ENCODE measurements at places on chromosomes 7 and 10. TPM values are rescaled to one million over a fixed set of nuclear protein-coding genes. Genes with fewer than 3 reads are reported as not detected.
A peak's percentile ranks its signal among the peaks of the same experiment; 100 is the strongest.

The ZNF25 gene
- polyA plus RNA-seq, result 9.5 TPM

The PHKG1 gene
- 2.1 TPM for polyA plus RNA-seq

The SYNPO2L gene
- 2.3 TPM for polyA plus RNA-seq

The FAM25A gene
- polyA plus RNA-seq, result not detected

The ZNF716 gene
- polyA plus RNA-seq, result 0.24 TPM

The PNLIPRP1 gene
- polyA plus RNA-seq, result 0.33 TPM

The HMX2 gene
- not detected for polyA plus RNA-seq

The INPP5A gene
- polyA plus RNA-seq, result 54.1 TPM

The PRSS37 gene
- 54.7 TPM for polyA plus RNA-seq

The ADAM12 gene
- 2.8 TPM for polyA plus RNA-seq

The DMBT1 gene
- polyA plus RNA-seq, result 2.7 TPM

DNA sequence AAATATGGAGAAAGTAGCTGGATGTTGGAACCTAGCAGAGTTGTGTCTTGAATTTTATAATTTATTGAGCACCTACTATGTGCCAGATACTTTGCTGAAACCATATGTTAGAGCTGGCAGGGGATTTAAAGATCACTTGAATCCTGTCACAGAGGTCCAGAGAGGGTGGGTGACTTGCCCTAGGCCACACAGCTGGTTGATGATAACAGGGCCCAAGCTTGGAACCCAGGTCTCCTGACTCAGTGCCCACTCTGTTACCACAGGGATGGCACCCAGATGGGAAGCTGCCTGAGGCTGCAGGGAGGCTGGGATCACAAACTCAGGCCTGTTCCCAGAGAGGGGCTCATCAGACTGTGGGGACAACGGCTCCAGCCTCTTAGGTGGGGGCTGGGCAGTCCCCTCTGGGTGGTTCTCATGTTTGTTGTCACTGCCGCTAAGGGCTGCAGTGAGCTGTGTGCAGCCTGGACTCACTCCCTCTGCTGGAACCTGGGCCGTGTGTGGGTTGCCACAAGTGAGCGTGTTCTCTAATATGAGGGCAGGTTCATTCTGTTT, 18.6 kb downstream of the GOLGA7B start:
- DNase-seq, result no peak

DNA sequence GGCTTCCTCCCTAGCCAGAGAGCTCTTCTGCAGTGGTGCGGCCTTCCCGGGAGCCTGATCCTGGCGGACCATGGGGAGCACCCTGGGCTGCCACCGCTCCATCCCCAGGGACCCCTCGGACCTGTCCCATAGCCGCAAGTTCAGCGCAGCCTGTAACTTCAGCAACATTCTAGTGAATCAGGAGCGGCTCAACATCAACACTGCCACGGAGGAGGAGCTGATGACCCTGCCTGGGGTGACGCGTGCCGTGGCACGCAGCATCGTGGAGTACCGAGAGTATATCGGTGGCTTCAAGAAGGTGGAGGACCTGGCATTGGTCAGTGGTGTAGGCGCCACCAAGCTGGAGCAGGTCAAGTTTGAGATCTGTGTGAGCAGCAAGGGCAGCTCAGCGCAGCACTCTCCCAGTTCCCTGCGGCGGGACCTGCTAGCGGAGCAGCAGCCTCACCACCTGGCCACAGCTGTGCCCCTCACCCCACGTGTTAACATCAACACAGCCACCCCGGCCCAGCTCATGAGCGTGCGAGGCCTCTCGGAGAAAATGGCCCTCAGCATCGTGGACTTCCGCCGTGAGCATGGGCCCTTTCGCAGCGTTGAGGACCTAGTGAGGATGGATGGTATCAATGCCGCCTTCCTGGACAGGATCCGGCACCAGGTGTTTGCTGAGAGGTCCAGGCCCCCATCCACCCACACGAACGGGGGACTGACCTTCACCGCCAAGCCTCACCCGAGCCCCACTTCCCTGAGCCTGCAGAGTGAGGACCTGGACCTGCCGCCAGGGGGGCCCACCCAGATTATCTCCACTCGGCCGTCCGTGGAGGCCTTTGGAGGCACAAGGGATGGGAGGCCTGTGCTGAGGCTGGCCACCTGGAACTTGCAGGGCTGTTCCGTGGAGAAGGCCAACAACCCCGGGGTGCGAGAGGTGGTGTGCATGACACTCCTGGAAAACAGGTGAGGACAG, 1.5 kb downstream of the EEPD1 start:
- DNase-seq, result no peak

DNA sequence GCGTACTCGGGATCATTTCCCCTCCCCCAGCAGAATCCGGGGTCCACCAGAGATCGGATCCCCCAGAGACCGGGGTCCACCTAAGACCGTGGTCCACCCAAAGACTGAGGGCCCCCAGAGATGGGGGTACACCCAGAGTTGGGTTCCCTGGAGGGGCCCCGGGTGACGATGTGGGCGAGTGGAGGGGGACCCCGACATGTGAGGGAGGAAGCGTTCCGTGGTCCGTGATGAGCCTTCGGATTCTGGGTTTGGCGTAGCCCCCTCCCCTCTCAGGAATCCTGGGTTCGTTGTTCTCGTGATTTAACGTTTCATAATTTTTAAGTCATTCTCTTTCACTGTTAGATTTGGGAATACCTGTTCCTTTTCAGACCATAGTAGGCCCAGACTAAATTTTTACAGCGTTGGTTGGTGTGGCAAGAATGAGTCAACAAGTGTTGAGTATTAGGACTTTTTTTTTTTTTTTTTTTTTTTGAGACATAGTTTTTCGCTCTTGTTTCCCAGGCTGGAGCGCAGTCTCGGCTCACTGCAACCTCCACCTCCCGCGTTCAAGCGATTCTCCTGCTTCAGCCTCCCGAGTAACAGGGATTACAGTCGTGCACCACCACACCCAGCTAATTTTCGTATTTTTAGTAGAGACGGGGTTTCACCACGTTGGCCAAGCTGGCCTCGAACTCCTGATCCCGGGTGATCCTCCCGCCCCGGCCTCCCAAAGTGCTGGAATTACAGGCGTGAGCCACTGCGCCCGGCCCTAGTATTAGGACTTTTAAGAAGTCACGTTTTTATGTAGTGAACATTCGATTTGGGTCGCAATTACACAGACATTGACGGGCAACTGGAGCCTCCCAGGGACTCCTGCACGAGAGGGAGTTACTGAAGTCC, 672 bp downstream of the GTPBP4 start:
- no peak for DNase-seq

DNA sequence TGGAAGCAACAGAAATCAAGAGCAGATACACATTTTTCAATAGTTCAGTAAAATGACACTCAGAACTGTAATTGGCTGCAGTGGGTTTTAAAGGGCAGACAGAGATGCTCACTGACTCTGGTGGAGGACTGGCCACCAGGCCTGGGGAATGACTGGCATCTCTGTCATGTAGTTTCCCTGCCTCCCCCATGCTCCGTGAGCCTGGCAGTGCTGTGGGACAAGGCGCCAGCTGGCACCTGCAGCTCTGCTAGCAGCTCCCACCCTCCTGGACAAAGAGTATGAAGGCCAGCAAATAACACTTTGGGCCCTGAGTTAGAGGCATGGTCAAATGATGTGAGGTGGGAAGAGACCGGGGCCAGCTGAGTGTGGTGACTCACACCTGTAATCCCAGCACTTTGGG, 15.0 kb downstream of the TSPAN33 start:
- no peak for DNase-seq

GRCh38 chr10:100790761-100791208, 45.4 kb downstream of the PAX2 start:
- DNase-seq, result peak; percentile 27

DNA sequence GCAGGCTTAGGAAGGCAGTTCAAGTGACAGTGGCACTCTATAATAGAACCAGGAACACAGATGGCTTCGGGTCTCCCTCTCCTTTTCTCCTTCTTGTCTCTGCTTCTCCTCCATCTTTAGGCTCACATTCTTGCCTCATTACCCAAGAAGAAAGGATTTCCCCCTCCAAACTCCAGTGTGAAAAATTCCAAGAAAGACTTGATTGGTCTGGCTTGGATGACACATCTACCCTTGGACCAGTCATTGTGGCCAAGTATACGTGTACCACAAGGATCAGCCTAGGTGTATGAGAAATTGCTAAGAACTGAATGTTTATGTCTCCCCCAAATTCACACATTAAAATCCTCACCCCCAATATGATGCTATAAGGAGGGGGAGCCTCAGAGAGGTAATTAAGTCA, 53.9 kb downstream of the PRTFDC1 start:
- DNase-seq, result no peak

GRCh38 chr10:96532523-96532922, 18.8 kb upstream of the TLL2 start:
- DNase-seq, result no peak

GRCh38 chr10:131358741-131359442, 47.4 kb upstream of the TCERG1L start:
- DNase-seq, result no peak

DNA sequence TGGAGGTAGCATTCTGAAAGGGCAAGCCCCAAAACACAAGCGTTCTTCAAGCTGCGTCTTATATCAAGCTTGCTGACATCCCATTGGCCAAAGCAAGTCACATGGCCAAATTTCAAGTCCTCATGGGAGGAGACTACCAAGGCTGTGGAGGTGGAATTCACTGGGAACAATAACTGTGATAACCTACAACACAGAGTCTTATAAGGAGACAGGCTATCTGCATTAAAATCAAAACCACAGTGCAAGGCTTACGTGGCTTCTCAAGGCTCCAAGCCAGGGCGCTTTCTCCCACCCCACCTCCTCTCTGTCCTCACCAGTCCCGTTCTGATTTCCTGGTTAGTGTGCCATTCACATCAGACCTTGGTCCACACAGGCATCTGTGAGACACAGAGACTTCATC, 39.4 kb downstream of the ADRB1 start:
- DNase-seq, result peak; percentile 54

DNA sequence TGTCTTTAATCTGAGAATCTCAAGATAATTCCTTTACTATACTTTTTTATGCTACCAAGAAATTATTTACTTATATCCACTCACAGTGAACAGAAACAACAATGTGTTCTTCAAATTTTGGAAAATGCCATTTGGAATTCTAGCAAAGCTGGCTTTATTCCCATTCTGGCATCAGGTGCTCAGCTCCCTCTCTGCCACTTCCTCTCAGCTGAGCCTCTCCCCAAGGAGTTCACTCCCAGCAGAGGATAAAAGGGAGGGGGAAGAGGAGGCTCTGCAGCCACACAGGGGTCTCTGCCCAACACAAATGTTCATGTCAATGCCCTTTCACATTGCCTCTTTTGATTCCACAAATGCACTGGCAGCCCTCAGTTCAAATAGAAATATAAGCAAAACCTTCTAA, 116.9 kb downstream of the CPEB3 start:
- DNase-seq, result no peak

- no peak for DNase-seq
Observed at GRCh38 chr10:478471-479245, 210.8 kb downstream of the DIP2C start.

GRCh38 chr7:155660758-155661093, 16.3 kb downstream of the RBM33 start:
- no peak for DNase-seq

GRCh38 chr7:14552060-14552459, 350.5 kb downstream of the DGKB start:
- DNase-seq, result no peak

GRCh38 chr10:16957038-16957437, 139.8 kb upstream of the RSU1 start:
- no peak for DNase-seq

DNA sequence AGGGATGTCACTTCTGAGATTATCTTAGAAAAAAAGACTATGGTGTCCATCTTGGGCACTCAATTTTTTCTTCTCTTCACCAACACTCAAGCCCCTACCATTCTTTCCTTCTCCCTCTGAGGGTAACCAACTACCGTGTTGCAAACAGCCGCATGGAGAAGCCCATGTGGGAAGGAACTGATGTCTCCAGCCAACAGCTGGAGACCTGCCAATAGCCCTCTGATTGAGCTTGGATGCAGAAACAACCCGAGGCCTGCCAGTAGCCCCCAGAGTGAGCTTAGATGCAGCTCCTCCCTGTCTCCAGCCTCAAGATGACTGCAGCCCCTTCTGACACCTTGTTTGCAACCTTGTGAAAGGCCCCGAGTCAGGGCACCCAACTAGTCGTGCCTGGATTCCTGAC, 36.4 kb upstream of the CHCHD3 start:
- DNase-seq, result no peak

GRCh38 chr10:49178489-49179471, 9.4 kb downstream of the TMEM273 start:
- DNase-seq, result no peak

DNA sequence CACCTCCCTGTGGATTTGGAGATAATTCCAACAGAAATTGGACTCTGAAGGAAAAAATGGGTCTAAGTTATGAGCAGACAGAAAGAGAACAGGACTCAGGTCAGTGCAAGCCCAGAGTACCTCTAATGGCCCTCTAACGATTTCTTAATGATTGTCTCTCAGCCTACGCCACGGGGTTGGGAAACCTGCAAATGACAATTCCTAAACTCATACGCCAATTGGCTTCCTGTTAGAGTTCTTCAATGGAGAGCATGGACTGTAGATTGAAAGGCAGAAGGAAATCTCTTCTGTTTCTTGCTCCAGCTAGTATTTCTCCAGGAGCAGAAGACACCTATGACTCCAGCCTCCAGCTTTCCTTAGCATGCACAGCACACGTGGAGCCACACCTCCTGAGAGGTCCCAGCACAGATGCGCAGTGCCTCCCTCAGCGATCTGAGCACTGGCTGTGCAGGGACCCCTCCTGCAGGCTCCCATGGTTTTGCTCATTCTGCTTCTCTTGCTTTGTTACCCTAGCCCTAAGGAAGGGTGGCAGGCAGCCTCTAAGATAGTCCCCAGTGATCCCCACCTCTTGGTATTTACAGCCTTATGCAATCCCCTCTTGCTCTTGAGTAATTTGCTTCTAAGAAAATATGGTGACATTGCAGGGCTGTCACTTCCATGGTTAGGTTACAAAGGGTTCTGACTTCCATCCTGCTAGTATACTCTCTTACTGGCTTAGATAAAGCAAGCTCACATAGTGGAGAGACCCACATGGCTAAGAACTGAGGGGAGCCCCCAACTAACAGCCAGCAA, 30.1 kb downstream of the DENND11 start:
- DNase-seq, result no peak

GRCh38 chr10:10976652-10977051, 41.0 kb upstream of the CELF2 start:
- DNase-seq, result no peak

- DNase-seq, result no peak
Observed at GRCh38 chr7:46715579-46715978, 794.5 kb upstream of the IGFBP3 start.

DNA sequence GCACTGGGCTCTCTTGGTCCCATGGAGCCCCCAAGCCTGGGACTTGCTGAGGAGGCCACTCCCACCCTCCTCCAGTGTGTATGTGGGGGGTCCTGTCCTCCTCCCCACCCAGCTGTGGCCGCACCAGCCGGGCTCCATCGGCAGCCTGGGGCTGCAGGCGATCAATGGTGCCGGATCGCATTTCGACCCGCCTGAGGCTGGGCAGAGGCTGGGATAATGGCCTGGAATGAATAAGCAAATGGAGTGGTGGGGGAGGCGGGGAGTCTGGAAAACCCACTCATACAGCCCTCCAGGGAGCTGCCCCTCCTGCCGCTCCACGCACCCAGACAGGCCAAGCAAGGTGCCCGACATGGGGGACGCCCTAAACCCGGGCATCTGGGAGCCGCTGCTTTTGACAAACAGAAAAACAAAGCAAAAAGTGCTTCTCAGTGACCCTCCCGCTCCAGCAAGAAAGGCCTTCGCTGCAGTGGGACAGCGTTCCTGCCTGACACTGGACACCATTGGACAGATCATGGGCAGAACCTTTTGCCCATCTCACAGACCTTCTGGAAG, 160.5 kb downstream of the NRF1 start:
- DNase-seq, result no peak

- DNase-seq, result no peak
Observed at GRCh38 chr10:30453764-30454527, 20.0 kb downstream of the MAP3K8 start.

GRCh38 chr10:89114846-89115625, 92.1 kb downstream of the CH25H start:
- no peak for DNase-seq

GRCh38 chr7:36057323-36057722, 95.7 kb upstream of the EEPD1 start:
- DNase-seq, result no peak

Data from testis (tissue), 5 donors.